ENCODE measurements at places on chromosomes 1 and 21. TPM values are rescaled to one million over a fixed set of nuclear protein-coding genes. Genes with fewer than 3 reads are reported as not detected.

The RIMS3 gene
- 1.3 TPM for polyA plus RNA-seq

The CLK2 gene
- 6.2 TPM for polyA plus RNA-seq

The BRINP3 gene
- polyA plus RNA-seq: not detected

GRCh38 chr1:59083946-59084865 is 212.7 kb upstream of the FGGY start:
- DNase-seq: no peak

DNA sequence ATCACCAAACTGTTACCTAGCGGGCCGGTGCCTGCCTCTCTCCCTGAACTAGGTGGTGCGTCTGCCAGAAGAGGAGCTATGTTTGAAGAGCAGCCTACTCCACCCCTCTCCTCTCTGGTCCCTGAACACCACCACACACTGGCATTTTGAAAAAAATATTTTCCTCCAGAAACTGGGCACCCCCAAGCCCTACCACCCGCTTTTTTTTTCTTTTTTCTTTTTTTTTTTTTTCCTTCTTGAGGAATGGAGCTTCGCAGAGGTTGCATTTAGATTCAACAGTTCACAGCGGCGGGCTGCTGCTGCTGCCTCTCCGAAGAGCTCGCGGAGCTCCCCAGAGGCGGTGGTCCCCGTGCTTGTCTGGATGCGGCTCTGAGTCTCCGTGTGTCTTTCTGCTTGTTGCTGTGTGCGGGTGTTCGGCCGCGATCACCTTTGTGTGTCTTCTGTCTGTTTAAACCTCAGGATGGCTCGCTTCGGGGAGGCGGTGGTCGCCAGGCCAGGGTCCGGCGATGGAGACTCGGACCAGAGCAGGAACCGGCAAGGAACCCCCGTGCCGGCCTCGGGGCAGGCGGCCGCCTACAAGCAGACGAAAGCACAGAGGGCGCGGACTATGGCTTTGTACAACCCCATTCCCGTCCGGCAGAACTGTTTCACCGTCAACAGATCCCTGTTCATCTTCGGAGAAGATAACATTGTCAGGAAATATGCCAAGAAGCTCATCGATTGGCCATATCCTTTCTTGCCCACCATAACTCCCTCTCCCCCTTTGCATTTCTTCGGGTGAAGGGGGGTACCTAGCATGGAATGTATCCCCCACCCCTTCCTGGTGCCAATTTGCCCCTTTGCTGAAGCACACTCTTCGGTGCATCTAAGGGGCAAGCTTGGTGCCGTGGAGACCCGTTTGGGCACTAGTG is at the start of gene CACNA1E:
CACNA1E (plus strand) TSS at position 233 of the 911 bp plus-strand sequence; CDS start at position 461, 228 bp downstream.
- no peak for DNase-seq

- DNase-seq: no peak
Observed at GRCh38 chr1:38433084-38433722, 386.6 kb upstream of the POU3F1 start.

DNA sequence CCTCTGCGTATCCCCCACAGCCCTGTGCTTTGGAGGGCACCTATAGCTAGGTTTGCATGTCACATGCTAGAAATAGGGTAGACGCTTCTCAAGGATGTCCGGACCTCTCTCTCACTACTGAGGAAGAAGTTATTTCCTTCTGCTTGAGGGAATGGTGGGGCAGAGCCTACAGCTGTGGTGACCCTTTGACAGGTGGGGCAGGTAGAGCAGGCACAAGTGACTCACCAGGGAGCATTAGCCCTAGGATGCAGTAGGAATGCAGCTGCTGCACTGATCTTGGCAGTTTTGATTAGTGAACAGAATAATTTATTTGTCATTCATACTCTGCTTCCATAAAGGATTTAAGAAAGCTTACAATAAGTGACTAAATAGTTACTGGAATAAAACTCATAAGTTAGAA is 129.6 kb upstream of the HOOK1 start:
- DNase-seq: no peak

GRCh38 chr1:53408013-53408754 is 51.0 kb upstream of the DMRTB1 start:
- DNase-seq: no peak

GRCh38 chr1:77742011-77742555 is 17.6 kb downstream of the USP33 start:
- DNase-seq: no peak

- no peak for DNase-seq
Observed at GRCh38 chr1:43521756-43522155, 8.9 kb upstream of the PTPRF start.

The C1QB gene
- not detected for polyA plus RNA-seq

DNA sequence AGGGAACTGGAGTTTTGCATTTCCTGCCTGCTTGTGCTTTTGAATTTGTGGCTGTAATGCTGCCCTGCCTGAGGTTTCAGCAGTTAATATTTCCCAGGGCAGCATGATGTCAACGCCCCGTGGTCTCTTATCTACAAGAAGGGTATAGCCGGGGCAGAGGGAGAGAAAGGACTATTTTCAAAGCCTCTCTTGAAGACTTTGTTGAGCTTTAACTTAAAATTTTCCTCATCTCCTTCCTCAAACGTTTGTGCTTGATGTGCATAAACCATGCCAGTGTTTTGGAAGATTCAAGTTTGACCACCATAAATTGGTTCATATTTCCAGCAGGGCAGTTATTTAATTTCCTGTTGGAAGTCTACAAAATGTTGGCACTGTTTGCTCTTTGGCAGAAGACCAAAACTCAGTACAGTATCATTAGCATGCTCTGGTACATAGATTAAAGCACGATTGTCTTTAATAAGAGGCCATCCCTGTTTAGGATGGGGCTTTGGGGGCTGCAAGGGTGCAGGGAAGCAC is 43.4 kb downstream of the ROR1 start:
- no peak for DNase-seq
